ENCODE measurements at places on chromosomes 1 and 21.
A peak's percentile ranks its signal among the peaks of the same experiment; 100 is the strongest.

- no peak for DNase-seq
These were observed 4.6 kb downstream of the ZBTB48 start for GRCh38 chr1:6584126-6585080.

- DNase-seq: no peak
These were observed 272.3 kb downstream of the ADGRL2 start for GRCh38 chr1:82073071-82073470.

GRCh38 chr1:247448107-247448791 lies 9.7 kb downstream of the OR2B11 start:
- peak; percentile 50 for DNase-seq

- DNase-seq: no peak
These were observed 12.4 kb downstream of the NRIP1 start for GRCh38 chr21:15052459-15052763.

GRCh38 chr1:184563308-184563707 lies 176.5 kb downstream of the C1orf21 start:
- peak; percentile 29 for DNase-seq

- DNase-seq: no peak
These were observed 16.0 kb upstream of the GCLM start for GRCh38 chr1:93925206-93925605.

- DNase-seq: no peak
These were observed 33.0 kb downstream of the LRRN2 start for GRCh38 chr1:204652497-204652896.

DNA sequence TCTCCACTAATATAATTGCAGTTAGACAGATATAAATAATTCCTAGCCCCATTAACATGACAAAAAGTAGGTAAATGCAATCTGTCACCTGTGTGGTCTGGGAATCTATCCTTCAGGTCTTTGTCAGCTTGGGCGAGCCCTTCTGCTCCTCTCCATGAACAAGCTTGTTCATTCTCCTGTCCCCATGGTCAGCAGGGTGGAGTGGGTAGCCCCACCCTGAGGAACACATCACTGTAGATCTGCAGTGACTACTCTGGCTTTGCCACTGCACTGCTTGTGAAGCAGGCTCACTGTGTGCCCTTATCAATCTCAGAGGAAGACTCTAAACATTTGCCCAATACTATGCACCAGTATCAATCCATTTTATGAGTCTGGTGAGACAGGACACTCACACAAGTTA lies 279.0 kb downstream of the MATN1 start:
- no peak for DNase-seq

GRCh38 chr1:102901996-102902395 lies 206.3 kb downstream of the COL11A1 start:
- DNase-seq: no peak

- no peak for DNase-seq
These were observed 2.6 kb downstream of the FNDC5 start for GRCh38 chr1:32868085-32868484.

DNA sequence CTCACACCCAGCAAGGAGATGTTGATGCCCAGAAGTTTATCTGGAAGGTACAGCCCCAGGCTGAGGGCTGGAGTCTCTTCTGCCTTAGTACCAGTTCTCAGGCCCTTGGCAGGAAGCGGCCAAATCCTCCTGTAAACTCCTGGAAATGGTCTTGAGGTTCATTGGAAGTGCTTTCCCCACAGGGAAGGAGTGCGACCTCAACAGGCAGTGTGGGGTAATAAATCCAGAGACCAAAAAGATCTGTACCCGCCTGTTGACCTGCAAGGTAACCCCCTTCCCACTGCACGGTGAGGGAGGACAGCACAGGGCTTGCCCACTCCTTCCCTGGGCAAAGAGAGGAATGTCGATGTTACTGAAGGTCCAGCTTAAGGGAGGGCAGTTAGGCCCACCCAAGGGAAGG lies 4.5 kb downstream of the ATXN7L2 start:
- DNase-seq: no peak

DNA sequence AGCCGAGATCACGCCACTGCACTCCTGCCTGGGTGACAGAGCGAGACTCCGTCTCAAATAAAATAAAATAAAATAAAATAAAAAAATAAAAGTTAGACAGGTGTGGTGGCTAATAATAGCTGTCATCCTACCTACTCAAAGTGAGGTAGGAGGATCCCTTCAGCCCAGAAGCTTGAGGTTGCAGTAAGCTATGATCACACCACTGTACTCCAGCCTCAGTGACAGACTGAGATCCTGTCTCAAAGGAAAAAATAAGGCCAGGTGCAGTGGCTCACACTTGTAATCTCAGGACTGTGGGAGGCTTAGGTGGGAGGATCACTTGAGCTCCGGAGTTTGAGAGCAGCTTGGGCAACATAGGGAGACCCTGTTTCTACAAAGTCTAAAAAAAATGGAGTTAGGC lies 18.0 kb downstream of the NOL9 start:
- no peak for DNase-seq

GRCh38 chr1:181595234-181595633 lies 111.9 kb downstream of the CACNA1E start:
- no peak for DNase-seq

- no peak for DNase-seq
These were observed 40.8 kb upstream of the UTS2 start for GRCh38 chr1:7893529-7894180.

DNA sequence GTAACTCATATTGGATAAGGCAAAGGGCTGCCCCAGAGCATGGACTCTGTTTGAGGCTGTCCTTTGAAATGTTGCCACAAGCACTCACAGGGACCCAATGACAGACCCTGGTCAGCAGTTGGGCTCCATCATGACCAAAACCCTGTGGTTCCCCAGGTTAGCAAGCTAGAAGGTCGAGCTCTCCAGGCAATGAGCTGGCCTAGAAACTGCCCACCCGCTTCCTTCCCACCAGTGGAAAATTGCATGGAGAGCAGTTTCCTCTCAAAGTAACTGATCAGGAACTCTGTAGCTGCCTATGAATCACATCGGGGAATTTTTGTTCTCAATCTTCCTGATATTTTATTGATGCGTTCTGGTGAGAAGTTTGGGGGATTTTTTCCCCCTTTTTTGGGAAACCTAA lies 52.8 kb downstream of the FHAD1 start:
- no peak for DNase-seq

GRCh38 chr1:21099034-21099868 lies 77.4 kb downstream of the EIF4G3 start:
- no peak for DNase-seq

DNA sequence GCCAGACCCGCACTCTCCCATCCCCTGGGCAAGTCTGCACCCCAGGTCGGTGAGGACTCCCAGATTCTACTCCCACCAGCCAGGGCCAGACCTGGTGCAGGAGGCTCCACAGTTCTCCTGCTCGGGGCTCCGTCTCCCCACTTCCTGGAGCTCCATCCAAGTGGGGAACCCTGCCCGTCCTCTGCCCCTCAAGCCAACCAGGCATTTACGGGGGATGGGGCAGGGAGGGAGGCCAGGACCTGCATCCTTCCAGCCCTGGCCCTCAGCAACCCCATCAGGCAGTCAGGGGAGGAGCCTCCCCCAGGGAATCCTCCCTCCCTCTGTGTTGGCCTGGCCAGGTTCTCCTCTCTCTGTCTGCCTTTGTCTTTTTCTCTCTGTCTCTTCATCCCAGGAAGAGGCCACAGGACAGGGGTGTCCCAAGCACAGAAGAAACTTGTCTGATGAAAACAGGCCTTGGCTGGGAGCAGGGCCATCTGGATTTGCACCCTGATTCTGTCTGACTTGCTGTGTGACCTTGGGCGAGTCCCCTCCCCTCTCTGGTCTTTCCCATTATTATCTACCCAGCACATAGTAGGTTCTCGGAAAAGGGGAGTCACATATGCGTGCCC lies 18.5 kb upstream of the EPHA2 start:
- DNase-seq: no peak

DNA sequence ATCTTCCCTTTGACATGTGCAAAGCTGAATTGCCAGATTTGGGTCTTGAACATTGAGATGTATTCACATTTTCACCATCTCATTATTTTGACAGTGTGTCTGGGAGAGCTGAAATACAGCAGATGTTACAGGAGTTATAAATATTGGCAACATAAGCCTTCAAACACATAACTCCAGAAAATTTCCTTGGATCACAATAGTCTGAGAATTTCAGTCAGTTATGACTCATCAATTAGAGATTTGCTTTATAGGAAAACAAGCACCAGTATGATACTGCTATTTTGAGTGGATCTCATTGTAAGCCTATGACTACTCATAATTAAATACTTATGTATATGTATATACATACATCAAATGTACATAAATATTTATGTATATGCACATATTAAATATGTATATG lies 1171.8 kb downstream of the AMY1C start:
- DNase-seq: no peak

- no peak for DNase-seq
These were observed 160.0 kb downstream of the SDCCAG8 start for GRCh38 chr1:243415663-243416408.

GRCh38 chr1:114457675-114458236 lies 53.2 kb downstream of the TRIM33 start:
- no peak for DNase-seq

DNA sequence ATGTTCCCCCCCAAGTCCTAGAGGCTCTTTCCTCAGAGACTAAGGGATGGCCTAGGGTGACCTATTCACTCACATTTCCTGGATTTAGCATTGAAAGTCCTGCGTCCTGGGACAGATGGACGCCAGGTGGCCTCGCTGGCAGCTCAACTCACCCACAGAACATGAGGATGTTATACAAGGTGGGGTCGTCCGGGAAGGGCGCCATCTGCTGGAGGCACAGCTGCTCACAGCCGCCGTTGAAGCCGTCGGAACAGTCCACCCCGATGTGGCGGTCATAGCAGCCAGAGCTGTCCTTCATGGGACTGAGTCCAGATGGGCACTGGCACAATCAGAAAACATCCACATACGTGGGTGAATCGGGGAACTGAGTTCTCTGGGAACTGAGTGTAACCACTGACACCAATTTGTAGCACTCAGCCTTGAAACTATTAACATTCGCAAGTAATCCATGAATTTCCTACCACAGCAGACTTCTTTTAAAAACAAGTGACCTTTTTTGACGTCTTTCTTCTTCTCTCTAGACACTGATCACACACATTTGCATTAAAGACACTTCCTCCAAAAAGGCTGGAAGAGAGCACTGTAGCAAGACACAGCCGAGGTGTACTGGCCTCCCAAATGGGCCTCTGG lies 215.4 kb downstream of the ASTN1 start:
- no peak for DNase-seq

DNA sequence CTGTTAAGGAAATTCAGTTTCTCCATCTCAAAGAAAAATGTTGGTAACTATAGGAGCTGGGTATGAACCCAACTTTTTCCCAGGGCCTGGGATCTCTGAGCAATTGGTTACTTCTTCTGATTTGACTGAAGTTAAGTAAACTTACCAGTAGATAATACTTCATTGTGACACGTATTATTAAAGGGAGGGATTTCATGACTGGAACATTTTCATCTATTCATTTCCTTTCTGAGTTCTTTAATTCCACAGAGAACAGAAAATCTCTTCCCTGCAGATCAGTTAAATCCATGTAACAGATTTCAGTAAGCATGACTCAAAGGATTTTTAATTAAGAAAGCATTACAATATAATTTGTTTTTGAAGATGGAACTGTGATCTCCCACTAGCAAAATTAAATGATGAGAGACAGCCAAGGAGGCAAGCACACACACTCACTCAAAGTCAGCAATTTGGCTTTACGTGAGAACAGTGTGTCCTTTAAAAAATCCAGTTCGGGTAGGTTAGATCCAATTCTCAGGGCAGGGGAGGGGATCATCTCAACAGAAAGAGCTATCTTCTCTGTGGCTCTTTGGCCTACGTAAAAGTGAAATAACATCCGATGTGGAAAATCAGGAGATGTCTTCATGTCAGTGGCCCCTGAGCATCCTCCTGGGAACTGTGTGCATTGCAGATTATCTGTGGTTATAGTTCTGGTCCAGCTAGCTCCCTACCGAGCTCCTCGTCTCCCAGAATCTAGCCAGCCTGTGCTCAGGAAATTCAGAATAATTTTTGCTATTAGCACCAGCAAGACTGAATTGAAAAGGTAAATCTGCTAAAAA lies 10.8 kb upstream of the MYOC start:
- no peak for DNase-seq

- no peak for DNase-seq
These were observed 394.2 kb downstream of the VAV3 start for GRCh38 chr1:107570768-107571167.

DNA sequence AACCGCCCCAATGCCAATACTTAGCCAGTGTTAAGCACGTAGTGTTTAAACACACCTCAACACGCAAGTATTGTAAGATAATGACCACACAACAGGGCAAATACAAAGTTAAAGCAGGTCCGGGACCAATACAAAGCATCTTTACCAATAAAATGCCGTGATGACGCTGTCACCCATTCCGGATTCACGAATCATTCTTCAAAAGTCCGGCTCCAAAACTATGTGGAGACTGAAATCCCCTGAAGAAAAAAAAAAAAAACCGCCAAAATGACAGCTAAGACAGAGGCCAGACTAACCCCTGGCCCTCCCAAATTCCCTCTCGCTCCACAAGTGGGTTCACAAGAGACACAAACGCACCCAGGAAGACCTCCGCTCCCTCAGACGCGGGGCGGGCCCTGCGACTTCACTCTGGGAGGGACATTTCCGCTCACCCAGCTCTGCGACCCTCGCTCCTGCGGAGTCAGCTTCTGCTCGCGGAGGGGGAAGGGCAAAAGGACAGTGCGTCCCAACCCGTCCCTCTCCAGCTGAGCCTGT lies 625 bp upstream of the DARS2 start:
- DNase-seq: peak; percentile 0

DNA sequence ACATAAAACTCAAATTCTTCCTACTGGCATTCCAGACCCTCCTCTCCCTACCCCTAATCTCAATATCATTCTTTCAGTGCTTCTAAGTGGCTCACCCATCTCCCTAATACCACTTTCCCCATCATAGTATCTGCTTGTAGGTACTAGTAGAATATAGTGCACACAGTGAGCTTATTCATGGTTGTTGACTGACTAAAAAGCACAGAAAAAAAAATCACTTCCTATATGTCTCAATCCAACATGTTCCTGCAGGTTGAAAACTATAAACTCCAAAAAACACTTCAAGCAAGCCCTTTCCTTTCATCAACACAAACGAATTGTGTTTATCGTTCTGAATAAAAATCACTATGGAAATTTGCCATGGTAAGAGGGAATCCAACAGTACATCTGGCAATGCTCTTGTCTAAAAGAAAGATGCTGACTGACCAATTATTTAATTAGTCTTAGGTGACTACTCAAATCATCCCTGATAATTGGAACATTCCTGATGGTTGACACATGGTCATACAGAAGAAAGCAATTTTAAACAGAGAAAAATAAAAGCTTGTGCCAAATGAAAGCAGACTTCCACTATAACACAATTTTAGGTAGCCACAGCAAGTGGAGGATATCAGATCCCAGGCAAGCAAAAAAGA lies 87.1 kb downstream of the NDUFS5 start:
- DNase-seq: no peak

DNA sequence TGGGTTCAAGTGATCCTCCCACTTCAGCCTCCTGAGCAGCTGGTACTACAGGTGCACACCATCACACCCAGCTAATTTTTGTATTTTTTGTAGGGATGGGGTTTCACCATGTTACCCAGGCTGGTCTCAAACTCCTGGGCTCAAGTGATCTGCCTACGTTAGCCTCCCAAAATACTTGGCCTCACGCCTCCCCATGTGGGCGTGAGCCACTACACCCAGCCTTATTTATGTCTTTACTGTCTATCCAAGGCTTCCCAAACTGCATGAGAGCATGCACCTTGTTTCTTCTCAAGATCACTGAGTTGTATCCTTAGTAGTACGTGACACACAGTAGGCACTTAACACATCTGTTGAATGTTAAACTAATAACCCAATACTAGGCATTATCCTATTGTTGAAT lies 14.2 kb downstream of the WASF2 start:
- DNase-seq: no peak

- peak; percentile 45 for DNase-seq
These were observed 151.7 kb downstream of the ZC3H11B start for GRCh38 chr1:219460896-219461815.

- DNase-seq: no peak
These were observed 16.5 kb upstream of the ZC3H11B start for GRCh38 chr1:219629296-219629880.
